ENCODE measurements at places on chromosomes 2 and 18.

GRCh38 chr2:215361876-215362561, 50.2 kb downstream of the ATIC start:
- no peak for DNase-seq

GRCh38 chr2:46286715-46287114, 10.5 kb upstream of the EPAS1 start:
- DNase-seq = no peak

- no peak for DNase-seq
Measured at GRCh38 chr2:172380436-172381274, 46.7 kb upstream of the ITGA6 start.

DNA sequence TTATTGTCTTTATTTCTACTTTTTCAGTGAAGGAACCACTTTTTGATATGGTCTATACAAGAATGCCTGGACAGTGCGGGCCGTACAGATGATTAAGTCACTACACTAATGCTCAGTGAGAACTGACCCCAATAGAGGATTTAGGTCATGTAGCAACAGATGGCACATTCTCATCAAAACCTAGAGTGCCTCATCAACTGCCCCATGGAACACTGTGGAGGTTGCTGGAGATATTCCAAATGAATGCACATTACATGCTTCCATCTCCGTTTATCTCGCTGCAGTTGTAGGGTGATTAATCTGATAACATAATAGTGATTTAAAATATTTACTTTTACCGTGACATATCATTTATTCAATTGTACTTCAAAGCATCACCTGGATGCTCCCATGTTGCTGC, 41.8 kb upstream of the COPS8 start:
- DNase-seq = no peak

- no peak for DNase-seq
Measured at GRCh38 chr2:38981003-38981669, 91.5 kb downstream of the ARHGEF33 start.

DNA sequence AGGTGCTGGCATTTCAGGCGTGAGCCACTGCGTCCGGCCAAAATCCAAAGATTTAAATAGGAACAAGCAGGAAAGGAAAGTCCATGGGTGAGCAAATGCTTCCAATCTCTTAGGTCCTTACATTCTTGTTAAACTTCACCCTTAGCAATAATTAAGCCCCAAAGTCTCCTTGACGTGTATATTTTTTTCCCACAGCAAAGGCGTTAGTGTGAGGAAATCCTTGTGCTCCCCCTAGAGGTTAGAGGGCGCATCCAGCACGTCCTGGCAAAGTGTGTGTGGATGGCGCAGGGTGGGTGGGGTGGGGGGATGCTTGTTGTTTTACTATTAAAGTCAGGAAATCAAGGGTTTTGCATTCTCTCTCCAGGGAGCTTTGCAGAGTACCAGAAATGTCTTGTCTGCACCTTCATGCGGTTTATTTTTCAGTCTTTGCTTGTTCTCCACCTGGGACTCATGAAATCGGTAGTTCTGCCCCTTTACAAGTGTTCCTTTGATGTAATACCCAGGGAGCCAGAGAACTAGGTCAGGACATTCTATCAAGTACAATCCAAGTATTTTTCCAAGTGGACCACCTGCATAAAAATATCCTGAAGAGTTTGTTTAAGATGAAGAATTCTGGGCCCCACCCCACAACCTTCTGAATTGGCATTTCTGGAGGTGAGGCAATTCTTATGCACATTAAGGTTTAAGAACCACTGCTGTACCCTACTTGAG, 22.2 kb upstream of the ITSN2 start:
- peak; percentile 38 for DNase-seq

DNA sequence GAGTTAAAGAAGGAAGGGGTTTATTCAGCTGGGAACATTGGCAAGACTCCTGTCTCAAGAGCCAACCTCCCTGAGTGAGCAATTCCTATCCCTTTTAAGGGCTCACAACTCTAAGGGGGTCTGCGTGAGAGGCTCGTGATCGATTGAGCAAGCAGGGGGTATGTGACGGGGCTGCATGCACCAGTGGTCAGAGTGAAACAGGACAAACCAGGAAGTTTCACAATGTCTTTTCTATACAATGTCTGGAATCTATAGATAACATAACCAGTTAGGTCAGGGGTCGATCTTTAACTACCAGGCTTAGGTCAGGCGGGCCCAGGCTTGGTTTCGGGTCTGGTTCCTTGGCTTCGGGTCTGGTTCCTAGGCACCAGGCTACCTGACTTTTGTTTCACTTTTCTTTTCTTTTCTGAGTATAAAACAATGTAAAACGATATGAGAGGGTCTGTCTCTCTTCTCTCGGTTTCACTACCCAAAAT, 30.1 kb upstream of the LIPG start:
- no peak for DNase-seq

GRCh38 chr2:28895189-28895893, 874 bp downstream of the WDR43 start:
- peak; percentile 63 for DNase-seq

All from MG63 (cell line).